ENCODE measurements at places on chromosomes 7 and 10.

DNA sequence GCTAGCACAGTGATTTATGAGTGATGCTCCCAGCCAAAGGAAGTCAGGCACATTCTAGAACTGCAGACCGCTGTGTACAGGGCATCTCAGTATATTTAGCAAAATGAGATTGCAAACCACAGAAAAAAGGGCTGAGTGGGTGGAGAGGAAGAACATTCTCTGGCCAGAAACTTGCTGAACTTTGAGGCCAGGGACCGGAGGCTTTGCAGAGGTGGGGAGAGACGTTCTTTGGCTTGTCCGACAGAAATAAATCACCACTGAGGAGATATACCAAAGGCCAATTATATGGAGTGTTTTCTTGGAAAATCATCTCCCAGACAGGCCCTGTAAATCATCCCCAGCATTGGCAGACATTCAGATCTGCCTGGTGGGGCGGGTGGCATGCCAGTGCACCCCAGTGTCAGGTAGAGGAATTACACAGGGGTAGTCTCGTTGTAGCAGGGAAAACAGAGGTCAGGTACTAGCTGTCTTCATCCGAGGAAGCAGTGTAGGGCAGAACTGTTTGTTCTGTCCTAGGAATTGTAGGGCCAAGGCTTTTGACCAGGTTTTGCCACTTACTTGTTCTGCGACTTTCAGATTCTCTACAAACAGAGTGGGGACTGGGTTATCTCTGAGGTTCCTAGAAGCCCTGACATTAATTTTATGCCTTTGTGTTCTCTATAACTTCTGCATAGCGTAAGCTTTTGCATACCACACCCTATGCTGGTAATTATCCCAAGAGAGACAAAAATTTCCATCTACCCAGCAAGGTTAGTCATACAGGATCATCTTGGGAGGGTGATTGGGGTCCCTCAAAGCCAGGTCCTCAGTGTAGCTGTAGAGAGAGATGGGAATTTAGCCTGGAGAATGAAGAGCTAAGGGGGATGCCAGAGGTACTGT, 655.6 kb downstream of the LRMDA start:
- no peak for DNase-seq

- DNase-seq = peak; percentile 89
Observed at GRCh38 chr10:123132576-123133477, 2.9 kb upstream of the HMX3 start.

- peak; percentile 28 for DNase-seq
Observed at GRCh38 chr10:30502266-30503060, 68.5 kb downstream of the MAP3K8 start.

GRCh38 chr7:116213361-116214130, 3.2 kb downstream of the TES start:
- no peak for DNase-seq

- no peak for DNase-seq
Observed at GRCh38 chr10:65751218-65751617, 1174.6 kb upstream of the LRRTM3 start.

DNA sequence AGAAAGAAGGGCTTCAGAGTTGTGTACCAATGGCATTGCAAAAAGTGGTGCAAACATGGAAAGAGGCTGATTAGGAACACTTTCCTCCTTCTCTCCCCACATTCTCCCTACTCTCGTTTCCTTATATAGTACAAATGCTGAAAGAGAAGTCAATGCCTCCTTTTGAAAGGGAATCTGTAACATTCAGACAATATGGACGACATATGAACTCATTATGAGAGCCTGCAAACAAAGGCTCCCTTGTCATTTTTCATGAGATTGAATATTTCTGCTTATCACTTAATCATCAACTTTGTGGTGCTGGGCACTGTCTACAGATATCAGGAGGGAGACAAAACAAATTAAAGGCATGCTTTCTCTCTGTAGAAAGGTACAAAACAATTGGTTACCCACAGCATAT, 437.1 kb upstream of the PHF14 start:
- no peak for DNase-seq

- DNase-seq = no peak
Observed at GRCh38 chr10:19970717-19971116, 154.5 kb downstream of the PLXDC2 start.

DNA sequence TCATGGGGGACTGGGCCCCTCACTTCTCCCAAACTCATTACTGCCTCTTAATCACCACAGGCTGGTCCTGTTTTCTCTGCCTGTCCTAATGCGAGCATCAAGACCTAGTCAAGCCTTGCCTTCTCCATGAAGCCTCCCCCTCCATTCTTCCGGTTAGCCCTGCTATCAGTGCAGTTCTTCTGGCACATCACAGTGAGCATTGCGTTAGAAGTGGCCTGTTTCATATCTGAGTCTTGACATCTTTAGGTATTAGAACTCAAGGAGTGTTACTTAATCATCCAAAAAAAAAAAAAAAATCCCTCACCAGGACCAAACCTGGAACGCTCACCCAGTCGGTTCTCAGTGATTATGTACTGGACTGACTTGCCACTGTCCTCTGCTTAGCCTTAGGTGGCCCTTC, 17.4 kb downstream of the SNX10 start:
- no peak for DNase-seq

DNA sequence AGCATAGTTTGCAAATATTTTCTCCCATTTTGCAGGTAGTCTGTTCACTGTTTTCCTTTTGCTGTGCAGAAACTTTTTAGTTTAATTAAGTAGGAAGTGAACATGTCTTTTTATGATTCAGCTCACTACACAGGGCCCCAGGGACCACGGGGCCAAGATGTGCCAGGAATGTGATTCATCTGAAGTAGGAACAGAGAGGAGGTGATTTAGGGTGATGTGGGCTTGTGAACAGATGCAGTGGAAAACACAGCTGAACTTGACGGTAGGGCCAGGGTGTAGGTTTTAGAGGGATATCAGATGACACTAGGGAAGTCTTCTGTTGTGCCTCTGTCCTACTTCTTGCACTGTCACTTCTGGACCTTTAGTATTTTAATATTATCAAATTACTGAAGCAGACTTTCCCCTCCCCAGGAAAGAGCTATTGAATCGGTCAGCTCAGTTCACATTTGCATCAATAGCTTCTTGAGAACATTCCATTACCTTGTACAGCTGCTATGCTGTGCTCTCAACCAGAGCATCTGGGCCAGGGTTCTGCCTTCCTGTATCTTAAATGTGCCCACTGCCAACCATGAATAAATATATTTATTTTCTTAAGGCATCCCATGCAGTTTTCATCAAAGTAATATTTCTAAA, 96.9 kb downstream of the OSBPL3 start:
- DNase-seq = peak; percentile 40

- no peak for DNase-seq
Observed at GRCh38 chr7:92682330-92682729, 92.1 kb upstream of the FAM133B start.

GRCh38 chr7:49766966-49767365, 6.5 kb upstream of the VWC2 start:
- DNase-seq = no peak

GRCh38 chr7:593324-594115, 73.9 kb upstream of the PDGFA start:
- DNase-seq = no peak

GRCh38 chr10:27258838-27259812, 18.5 kb upstream of the ACBD5 start:
- peak; percentile 18 for DNase-seq

- peak; percentile 43 for DNase-seq
Observed at GRCh38 chr7:44980393-44981034, 1.7 kb upstream of the MYO1G start.

GRCh38 chr10:103197903-103198302, 4.8 kb upstream of the NT5C2 start:
- DNase-seq = no peak

- no peak for DNase-seq
Observed at GRCh38 chr7:3336042-3336665, 35.1 kb downstream of the SDK1 start.

GRCh38 chr7:884191-885003, 8.0 kb downstream of the GET4 start:
- no peak for DNase-seq

- no peak for DNase-seq
Observed at GRCh38 chr7:44757739-44758138, 9.1 kb downstream of the ZMIZ2 start.

DNA sequence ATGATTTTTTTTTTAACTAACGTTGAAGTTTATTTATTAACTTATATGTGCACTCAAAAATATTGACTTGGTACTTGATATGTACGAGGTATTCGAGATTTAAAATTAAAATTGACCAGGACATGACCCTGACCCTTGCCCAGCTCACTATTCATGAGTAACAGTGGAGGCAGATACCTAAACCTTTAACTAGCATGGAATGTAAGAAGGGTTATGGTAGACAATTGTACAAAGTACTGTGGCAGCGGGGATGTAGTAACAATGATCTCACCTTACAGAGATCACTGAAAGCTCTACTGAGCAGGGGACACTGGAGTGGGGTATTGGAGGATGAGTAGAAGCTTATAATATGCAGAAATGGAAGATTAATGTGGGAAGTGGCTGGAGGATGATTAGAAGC, 60.8 kb downstream of the ADRA2A start:
- no peak for DNase-seq

DNA sequence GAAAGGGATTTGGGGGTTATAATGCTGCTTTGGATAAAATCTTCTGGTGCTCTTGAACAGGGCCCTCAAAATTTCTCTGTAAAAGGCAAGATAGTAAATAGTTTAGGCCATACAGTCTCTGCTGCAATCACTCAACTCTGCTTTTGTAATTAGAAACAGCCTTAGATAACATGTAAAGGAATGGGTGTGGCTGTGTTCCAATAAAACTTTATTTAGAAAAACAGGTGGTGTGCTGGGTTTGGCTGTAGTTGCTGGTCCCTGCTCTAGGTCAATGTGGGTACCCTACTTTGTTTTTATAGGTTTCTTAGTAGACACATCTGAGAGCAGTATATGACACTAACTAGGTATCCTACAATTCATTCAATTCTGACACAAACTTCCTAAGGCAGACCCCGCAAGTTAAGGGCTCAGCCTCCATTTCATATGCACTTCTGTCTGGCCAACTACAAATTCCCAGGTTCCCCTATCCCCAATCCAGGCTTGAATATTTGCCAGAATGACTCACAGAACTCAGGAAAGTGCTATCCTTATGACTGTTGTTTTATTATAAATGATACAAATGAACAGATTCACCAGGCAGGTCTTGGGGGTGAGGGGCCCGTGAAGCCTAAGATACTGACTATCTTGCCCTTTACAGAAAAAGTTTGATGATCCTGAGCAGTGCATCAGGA, 349.9 kb downstream of the RPS24 start:
- no peak for DNase-seq

DNA sequence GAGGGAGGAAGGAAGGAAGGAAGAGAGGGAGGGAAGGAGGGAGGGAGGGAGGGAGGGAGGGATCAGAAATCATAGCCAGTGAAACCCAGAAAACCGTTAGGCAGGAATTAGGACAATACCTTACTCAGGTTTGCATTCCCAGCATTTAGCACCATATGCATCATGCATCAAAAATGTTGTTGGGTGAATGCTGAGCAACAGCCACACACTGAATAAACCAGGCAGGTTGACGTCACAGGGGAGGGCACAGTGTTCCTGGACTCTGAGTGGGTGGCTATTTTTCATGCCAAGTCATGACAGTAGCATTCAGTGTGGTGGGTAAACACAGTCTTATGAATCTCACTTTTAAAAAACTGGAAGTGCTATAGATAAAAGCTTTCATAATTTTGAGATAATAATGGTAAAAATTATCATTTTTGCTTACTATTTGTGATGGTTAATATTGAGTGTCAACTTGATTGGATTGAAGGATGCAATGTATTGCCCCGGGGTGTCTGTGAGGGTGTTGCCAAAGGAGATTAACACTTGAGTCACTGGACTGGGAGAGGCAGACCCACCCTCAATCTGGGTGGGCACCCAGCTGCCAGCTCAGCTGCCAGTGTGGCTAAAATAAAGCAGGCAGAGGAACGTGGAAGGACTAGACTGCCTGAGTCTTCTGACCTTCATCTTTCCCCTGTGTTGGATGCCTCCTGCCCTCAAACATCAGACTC, 199.1 kb upstream of the PRKCQ start:
- peak; percentile 83 for DNase-seq

- no peak for DNase-seq
Observed at GRCh38 chr7:159192013-159192412, 47.3 kb upstream of the VIPR2 start.

GRCh38 chr10:78222096-78222790, 188.6 kb downstream of the RPS24 start:
- DNase-seq = no peak

GRCh38 chr7:133275446-133276095, 22.7 kb downstream of the EXOC4 start:
- no peak for DNase-seq

GRCh38 chr7:121394709-121395140, 1.4 kb downstream of the FAM3C start:
- DNase-seq = no peak

- no peak for DNase-seq
Observed at GRCh38 chr10:69468751-69469089, 17.5 kb downstream of the TSPAN15 start.

DNA sequence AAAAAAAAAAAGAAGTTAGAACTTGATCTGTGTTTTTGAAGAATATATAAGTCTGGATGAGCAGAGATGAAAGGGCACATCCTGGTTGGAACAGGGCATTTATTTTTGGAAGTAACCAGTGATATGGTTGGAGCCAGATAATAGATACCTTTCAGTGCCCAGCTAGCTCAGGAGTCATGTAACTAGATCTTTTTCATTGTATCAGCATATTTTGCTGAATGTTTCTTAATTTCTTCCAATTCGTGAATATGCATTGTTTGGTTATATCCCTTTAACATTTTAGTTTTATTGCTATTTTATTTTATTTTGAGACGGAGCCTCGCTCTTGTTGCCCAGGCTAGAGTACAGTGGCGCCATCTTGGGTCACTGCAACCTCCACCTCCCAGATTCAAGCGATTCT, 81.8 kb downstream of the LCOR start:
- no peak for DNase-seq

GRCh38 chr7:17854261-17855047, 85.8 kb downstream of the SNX13 start:
- no peak for DNase-seq

DNA sequence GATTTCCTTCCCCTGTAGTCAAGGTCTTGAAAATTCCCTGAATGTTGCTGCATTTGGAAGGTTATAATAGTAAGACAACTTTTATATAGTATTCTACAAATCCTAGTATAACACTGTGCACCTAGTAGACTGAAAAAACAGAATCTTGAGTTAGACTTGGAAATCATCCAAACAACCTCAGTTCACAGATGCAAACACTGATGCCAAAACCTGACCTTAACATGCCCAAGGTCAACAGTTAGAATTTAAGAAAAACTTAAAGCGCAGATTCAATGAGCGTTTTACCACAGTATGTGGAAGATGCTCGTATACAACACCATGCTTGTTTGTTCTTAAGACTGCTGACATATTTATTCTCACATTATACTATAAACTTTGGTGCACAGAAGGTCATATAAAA, 3.0 kb downstream of the PIP4K2A start:
- no peak for DNase-seq

All from Ammon's horn (tissue), 1 donor.